Colonic mucosa (tissue), 4 donors: ENCODE measurements at places on chromosomes 3 and 15. TPM values are rescaled to one million over a fixed set of nuclear protein-coding genes. Genes with fewer than 3 reads are reported as not detected.

- DNase-seq: no peak
These were observed 62.0 kb upstream of the HES1 start for GRCh38 chr3:194073926-194074325.

GRCh38 chr15:84611631-84612030, 10.8 kb downstream of the ZSCAN2 start:
- DNase-seq: no peak

- DNase-seq: peak; percentile 18
These were observed 92.6 kb upstream of the ZBTB20 start for GRCh38 chr3:115239717-115240116.

DNA sequence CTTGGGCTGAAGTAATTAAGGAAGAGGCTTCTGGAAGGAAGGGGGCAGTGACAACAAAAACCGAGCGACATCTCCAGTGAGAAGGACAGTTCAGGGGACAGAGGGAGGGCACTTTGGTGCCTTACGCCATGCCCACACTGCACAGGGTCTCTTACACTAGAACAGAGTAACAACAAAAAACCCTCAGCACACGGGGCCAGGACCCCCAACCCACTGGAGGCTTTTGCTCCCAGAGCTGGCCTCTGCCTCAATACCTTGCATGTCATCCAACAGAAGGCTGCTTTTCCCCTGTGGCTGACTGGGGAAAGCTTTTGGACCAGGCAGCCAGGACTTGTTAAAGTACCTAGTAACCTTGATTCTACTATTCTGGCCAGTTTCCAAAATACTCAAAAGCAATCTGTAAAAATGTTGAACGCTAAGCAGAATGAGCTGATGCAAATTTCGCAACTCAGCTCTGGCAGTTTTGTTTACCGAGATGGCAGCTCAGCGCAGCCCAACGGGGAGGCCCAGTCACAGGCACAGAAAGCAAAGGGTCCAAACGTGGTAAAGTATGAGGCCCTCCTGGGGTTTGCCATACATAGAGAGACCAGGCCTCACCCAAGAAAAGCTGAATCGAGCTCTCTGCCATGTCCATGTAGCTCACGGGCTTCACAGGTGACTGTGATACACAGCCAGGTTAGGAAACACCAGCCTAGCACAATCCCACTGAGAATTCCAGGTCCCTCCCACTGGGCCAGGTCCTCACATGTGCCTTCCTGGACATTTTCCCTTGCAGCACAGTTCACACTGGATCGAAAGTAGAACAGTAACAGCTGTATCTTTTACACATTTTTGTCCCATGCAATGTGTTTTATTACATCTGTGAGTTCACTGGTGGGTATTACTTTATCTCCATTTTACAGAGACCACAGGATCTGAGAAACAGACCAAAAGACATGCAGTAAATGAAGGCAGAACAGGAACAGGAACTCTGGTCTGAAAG, 6.0 kb downstream of the CHCHD4 start:
- DNase-seq: peak; percentile 11

GRCh38 chr3:160210799-160211221, 14.4 kb upstream of the C3orf80 start:
- DNase-seq: no peak

DNA sequence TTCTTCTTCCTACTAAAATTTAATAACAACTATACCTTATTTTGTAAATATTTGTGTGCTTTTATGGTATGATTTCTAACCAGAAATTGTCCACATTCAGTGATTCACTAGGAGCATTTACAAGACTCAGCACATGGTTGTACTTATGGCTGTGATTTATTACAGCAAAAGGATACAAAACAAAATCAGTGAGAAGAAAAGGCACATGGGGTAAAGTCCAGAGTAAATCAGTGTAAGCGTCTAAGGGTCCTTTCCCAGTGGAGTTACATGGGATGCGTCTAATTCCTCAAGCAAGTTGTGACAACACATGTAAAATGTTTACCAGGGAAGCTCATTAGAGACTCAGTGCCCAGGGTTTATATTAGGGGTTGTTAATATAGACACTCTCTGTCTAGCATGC, 31.1 kb downstream of the RNF13 start:
- DNase-seq: no peak

GRCh38 chr3:50539356-50540286, 27.9 kb downstream of the C3orf18 start:
- DNase-seq: no peak

- DNase-seq: no peak
These were observed 212.0 kb downstream of the MEIS2 start for GRCh38 chr15:36888011-36888992.

- DNase-seq: no peak
These were observed 15.6 kb upstream of the RAF1 start for GRCh38 chr3:12679468-12679867.

GRCh38 chr3:65466300-65466988, 572.3 kb downstream of the MAGI1 start:
- DNase-seq: no peak

DNA sequence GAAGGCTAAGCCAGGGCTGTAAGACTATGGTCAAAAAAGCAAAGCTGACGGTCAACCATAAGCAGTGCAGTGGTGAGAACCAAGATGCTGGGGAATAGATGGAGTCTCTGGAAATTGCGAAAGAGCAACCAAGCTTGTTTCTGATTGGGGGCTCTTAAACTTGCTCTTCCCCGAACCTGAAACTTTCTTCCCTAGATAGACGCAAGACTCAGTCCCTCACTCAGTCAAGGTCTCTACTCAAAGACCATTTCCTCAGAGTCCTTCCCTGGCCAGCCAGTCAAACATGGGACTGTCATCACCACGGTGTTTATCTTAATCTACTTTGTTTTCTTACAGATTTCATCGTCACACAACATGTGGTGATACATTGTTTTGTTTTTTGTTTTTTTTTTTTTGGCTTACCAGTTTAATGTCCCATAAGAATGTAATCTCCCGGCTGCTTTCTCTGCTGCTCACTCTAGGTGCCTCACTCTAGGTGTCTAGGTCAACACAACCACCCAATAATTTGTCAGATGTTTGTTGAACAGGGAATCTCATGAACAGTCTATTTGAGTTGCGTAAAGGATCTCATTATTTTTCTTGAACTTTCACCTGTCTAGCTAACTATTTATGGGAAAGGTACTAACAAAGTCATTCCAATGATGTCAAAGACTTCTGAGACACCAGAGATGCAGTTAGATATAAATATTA, 495.4 kb downstream of the FOXP1 start:
- DNase-seq: no peak

DNA sequence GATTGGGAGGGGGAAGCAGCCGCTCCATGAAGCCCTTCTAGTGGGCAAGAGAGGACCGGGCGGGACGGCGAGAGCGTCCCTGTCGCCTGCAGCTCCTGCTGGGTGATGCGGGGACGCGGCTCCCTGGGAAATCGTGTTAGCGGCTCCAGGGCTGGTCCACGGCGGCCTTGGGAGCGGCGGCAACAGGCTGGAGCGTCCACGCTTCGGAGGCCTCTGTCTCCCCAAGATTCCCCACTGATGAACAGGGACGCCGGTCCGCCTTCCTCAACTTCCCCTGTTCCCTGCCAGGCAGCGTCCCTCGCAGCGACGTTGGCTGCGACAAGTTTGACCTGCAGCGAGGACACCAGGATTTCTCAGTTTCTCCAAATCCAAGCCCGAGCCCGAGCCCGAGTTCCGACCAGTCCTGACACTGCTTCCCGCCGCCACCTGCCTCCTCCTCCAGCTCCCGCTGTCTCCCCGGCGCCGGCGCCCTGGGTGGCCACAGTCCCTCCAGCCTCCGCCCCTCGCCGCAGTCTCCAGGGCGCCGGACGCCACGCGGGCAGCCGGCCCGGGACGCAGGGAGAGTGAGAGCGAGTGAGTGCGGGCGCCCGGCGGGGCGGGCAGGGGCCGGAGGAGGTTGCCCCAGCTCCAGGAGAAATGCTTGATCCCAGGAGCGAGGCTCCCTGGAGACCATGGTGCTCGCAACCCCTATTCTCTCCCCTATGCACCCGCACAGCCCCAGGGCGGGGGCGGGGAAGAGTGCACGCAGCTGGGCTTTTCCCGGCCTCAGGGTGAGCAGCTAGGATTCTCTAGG, 78.1 kb upstream of the RNF7 start:
- DNase-seq: peak; percentile 36

DNA sequence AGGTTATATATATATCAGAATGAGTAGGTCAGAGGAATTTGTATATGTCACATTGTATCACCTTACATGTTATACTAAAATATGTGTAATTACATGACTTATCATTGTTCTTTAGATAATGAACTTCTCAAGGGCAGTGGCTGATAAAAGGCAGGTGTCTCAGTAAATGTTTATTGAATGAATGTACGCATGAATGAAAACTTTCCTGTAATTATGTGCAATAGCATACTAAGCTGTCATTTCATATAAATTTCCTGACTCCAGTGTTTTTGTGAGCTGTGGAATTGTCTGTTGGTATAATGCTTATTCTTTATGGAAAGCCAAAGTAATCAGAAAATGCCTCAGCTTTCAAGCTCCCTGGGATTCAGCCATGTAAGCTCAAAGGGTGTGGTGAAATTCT, 4.2 kb downstream of the TBC1D23 start:
- DNase-seq: no peak

- no peak for DNase-seq
These were observed 146.5 kb upstream of the ARPP21 start for GRCh38 chr3:35492841-35493240.

- peak; percentile 41 for DNase-seq
These were observed 210.6 kb upstream of the ZPLD1 start for GRCh38 chr3:102224171-102224570.

- no peak for DNase-seq
These were observed 20.4 kb downstream of the NSUN3 start for GRCh38 chr3:94083261-94083660.

Gene JMJD7
- total RNA-seq: 11.8 TPM

Gene TTC23
- 14.1 TPM for total RNA-seq

Gene KIF9
- total RNA-seq: 5.3 TPM

Gene RPLP1
- 1,739 TPM for total RNA-seq

Gene RAB6B
- 2.6 TPM for total RNA-seq

Gene CIB1
- total RNA-seq: 216 TPM

Gene PLSCR5
- total RNA-seq: not detected

Gene THSD4
- 23.5 TPM for total RNA-seq

Gene ALDH1A2
- total RNA-seq: 1.9 TPM

Gene CTXN2
- 0.16 TPM for total RNA-seq

Gene GOLGA8N
- total RNA-seq: 4.2 TPM

Gene FYCO1
- 30.8 TPM for total RNA-seq

Gene GOLGA8J
- total RNA-seq: not detected

Gene ACKR2
- total RNA-seq: 3.2 TPM
